Right hindlimb (tissue), 1 donor: ENCODE measurements at places on chromosomes 7 and 10.

DNA sequence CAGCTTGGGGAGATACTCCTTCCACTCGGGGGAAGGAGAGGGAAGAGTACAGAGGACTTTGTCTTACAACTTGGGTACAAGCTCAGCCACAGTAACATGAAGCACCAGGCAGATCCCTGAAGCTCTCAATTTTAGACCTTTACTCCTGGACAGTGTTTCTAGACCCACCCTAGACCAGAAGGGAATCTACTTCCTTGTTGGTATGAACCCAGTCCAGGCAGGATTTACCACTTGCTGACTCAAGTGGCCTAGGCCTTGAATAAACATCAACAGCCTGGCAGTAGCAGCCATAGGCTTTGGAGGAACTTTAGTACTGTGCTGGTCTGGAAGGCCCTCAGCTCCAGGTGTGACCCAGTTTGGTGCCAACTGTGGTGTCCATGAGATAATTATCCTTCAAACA is 173.1 kb downstream of the ADRA2A start:
- no peak for DNase-seq

- DNase-seq, result no peak
Measured at GRCh38 chr10:44006771-44007170, 358.1 kb upstream of the ZNF32 start.

DNA sequence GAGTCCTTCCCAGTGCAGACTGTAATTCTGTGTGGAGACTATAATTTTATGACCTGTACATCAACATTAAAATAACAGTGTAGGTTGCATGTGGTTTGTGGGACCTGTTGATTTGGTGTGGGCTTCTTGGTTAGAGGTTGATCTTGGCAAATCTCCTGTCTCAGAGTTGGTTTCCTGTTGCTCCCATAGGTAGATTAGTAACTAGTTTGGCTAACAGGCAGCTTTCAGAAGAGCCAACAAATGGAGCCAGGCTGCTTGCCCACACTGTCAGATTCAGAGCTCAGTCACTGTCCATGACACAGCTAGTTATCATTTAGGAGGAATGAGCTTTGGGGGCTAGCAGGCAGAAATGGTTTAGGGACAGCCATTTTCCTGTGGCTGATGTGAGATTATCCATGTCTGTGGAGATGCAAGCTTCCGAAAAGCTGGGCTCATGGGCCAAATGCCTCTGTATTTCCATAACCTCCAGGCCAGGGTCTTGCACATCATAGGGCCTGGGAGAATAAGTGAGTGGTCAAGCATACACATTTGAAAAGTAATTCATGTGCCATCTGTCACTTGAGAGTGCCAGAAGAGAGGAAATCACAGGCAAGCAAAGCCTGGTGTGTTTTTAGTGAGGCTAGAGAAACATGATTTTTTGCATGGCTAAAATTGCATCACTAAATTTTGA is 33.4 kb downstream of the CCM2 start:
- no peak for DNase-seq

DNA sequence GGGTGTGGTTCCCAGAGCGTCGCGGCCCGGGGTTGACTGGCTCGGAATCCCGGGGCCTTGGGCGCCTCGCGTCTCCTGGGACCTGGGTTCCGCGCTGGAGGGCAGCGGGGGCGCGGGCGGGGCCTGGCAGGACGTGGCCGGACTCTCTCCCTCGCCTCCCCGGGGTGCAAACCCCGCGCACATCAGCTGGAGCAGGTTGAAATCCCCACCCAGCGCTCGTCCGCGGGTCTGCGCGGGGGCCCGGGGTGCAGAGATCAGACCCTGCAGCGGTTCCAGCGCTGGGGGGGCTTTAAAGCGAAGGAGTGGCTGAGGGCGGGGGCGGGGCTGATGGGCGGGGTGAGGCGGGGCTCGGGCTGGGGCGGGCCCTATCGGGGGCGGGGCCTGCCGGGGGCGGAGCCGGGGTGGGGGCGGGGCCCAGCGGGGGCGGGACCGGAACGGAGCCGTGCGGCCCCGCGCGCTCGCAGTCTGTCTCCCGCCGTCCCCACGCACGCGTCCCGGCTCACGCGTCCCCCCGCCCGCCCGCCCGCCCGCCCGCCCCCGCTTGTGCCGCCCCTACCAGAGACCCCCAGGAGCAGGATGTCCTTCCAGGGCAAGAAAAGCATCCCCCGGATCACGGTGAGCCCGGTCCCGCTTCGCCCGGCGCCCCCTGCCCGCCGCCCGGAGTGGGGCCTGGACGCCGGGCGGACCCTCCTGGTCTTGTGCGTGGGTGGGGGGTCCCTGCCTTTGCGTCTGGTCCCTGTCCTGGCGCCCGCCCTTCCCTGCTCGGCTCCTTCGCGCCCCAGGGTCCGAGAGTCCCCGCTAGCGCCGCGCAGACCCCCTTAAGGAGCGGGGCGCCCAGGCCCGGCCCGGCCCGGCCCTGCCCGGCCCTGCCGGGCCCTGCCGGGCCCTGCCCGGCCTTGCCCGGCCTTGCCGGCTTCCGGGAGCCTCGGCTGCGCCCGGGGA is at the start of gene DPYSL4:
TSS of gene DPYSL4 (plus strand) at position 461 of the 942 bp plus-strand sequence. CDS start at position 577, 116 bp downstream.
- DNase-seq, result no peak

DNA sequence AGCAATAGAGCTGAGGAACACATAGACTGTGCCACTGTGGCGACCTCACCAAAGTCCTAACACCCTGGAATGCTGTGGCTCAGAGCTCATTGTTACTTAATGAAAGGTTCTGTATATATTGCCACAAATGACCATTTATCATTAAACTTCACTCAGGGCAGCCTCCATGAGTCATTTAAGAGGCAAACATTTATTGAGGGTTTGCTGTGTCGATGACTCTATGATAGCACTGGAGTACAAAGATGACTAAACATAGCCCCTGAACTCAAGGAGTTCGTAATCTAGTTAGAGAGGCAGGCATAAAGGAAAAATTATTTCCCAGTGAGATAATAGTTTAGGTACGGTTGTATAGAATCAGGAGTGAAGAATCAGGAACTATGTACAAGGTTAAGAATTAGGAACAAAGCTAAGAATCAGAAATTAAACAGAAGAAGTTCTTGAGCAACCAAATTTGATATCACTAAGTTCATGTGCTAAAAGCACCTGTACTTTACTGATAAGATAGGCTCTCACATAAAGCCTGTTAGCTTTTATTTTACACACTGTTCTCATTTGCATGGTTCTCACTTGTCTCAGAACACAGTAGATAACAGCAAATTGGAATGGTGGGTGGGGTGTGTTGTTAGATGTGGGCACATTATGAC is 7.9 kb downstream of the ENTPD7 start:
- no peak for DNase-seq

DNA sequence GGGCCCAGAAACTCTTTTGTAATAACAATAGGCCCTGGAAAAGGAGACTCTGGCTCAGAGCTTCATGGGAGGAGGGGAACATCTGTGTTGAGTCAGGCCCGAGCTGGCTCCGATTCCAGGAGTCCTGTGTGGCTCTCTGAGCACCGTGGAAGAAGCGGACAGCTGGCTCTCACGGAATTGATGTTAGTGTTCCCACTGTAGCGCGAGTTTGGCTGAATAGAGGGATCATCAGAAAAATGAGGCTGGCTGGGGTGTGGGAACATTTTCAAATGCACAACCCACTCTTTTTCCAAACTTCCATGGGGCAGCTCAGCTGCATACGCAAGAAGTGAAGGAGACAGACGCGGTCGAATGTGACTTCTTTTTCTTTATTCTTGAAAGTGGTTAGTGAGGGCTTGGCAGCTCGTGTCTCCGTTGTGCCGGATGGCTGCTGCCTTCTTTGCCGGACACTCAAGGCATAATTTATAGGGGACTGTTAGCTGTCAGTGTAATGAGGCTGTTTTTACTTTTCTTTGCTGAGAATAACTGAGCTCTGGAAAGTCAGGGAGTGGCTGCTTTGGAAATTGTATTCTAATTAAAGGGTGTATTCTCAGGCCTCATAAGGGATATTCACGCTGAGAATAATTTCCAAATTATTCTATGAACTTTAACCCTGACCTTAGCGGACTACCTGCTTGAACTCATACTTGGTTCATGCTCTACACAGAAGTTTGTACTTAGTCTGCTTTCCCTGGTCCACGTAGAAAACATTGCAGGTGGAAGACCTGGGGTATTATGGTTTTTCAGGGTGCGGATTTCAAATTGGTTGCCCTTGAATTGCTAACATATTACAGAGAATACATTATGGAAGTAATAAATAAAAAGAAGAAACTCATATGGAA is 23.1 kb downstream of the MDFIC start:
- peak; percentile 95 for DNase-seq

DNA sequence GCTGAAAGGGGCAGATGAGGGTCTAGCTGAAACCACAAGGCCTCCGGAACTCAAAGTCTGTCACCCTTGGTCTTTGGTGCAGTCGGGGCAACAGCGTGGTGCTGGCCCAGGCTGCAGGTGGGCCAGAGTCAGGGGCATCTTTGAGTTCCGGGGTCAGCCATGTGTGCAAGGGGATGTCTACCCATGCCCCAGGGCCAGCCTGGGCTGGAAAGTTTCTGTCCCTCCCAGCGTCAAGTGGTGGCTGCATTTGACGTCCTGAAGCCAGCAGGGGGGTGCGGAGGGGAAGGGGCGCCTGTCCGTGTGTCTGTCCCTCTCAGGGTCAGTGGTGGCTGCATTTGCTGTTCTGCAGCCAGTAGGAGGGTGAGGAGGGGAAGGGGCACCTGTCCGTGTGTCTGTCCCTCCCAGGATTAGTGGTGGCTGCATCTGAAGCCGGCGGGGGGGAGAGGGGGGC is 638 bp downstream of the BRAT1 start:
- no peak for DNase-seq

DNA sequence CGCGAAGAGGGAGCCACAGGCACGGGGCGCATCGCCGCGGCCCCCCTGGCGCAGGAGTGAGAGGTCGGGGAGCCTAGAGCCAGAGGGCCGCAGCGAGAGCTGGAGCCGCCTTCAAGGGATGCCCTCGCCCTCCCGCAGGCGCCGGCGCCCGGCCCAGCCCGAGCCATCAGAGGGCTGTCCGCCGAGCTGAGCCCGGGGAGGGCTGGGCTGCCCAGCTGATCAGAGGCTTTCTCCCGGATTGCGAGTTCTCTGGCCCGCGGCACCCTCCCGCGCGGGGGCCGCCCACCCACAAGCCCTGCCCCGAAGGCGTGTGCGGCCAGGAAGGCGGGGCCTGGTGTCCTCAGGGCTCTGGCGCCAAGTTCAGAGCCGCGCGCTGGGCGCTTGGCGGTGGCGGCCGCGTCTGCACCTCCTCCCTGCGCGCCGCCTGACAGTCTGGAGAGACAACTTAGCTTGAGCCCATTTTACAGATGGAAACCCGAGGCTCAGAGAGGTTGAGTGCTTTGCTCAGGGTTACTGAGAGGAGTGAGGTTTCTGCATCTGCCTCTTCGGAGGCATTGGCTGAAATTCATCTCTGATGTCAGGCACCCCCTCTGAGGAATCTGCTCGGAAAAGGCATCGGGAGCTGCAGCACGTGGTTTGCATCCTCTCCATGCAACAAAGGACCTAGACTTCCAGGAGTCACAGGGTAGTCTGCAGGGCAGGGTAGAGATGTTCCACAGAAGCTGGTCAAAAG is 3.8 kb upstream of the ANTXRL start:
- DNase-seq, result peak; percentile 82

- no peak for DNase-seq
Measured at GRCh38 chr7:129777195-129777844, 165.8 kb downstream of the NRF1 start.

- no peak for DNase-seq
Measured at GRCh38 chr7:18849130-18849529, 268.3 kb downstream of the TWIST1 start.

GRCh38 chr10:14047431-14047830 is 283.3 kb downstream of the FRMD4A start:
- no peak for DNase-seq

GRCh38 chr10:117670116-117670904 is 127.8 kb downstream of the EMX2 start:
- no peak for DNase-seq

GRCh38 chr7:120303105-120303504 is 30.1 kb downstream of the KCND2 start:
- no peak for DNase-seq

DNA sequence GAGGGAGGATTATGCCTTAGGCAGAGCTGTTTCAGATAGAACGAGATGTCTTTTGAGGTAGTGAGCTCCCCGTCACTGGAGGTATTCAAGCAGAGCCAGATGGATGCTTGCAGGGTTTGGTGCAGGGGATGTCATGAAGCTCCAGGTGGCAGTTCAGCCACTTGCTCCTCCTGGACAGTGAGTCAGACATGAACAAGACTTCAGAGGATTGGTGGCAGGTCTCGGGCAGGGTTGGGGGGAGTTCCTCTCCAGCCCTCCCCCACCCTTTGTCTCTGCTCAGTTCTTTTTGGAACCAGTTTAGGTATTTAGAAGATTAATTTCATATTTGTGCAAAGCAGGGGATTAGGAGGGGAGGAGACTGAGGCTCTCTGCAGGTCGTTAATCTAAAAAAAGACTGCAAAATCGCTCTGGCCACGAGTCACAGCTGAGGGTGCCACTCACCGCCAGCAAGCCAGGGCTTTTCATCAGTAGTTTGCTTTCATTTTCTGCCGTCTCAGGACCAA is 21.5 kb upstream of the MYL10 start:
- no peak for DNase-seq

DNA sequence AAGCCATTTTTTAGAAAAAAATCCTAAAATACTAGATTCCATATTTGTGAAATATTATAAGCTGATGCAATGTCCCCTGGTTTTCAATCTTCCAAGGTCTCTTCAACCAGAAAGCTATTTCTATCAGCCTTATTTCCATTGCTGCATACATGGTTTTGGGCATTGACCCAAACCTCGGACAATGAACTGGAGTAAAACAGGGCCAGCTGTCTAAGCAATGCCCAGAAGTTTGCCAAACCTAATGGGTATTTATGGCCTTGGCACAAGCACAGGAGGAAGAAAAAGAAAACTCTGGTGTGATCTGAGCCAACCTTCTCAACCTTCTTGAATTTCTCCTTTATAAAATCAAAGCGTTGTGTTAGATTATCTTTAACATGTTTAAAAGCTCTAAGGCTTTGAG is 402.3 kb downstream of the DNAJB9 start:
- peak; percentile 57 for DNase-seq

- no peak for DNase-seq
Measured at GRCh38 chr7:41130086-41130485, 572.8 kb downstream of the INHBA start.

GRCh38 chr7:135100856-135101255 is 47.0 kb upstream of the TMEM140 start:
- DNase-seq, result no peak

DNA sequence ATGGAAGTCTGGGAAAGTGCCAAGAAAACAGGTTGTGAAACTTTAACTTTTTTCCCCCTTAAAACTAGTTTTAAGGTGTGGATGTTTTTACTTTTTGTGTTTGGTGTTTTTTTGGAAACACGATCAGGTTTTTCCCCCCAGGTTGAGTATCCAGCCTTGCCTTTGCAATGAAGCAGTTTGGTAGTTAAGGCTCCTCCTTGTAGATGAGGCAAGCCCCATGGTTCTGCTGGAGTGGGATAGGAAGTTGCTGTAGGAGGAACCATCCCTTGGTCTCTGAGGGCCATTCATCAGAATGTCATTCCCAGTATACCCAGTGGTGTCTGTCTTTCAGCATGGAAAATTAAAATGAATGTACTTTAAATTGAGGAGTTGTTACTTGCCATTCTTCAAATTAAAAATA is 2.7 kb downstream of the CUL1 start:
- DNase-seq, result no peak
